ENCODE measurements at places on chromosomes 5 and 9.

DNA sequence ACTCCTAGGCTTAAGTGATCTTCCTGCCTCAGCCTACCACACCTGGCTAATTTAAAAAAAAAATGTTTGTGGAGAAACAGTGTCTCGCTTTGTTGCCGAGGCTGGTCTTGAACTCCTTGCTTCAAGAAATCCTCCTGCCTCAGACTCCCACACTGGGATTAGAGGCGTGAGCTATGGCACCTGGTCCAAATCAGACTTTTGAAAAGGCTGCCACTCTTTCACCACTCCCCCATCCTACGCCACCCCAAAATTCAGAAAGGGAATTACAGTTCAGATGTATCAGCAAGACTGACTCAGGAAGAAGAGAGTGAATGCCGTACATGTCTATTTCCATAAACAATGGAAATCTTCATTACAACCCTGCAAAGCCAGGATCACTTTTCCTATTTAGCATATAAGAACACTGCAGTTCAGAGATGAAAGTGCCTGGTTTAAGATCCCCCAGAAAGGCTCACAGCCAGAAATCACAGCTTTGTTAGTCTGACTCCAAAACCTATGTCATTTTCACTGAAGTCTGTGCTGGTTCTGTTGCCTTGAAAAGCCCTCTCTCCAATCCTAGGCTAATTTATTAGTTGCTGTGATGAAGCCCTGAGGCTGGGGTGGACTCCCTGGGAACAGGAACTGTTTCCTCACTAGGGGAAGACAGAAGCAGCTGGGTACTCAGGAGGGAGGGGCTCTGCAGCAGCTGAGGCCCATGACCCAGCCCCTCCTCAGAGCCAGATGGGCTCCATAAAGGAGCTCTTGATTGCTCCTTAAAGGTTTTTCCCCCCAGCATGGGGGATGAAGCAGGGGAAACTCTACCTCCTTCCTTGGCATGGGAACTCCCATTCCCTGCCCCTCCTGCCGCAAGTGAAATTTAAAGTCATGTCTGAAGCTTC is 3.1 kb downstream of the FBLL1 start:
- DNase-seq, result no peak

GRCh38 chr5:402615-403359 is 40.2 kb upstream of the EXOC3 start:
- no peak for DNase-seq

DNA sequence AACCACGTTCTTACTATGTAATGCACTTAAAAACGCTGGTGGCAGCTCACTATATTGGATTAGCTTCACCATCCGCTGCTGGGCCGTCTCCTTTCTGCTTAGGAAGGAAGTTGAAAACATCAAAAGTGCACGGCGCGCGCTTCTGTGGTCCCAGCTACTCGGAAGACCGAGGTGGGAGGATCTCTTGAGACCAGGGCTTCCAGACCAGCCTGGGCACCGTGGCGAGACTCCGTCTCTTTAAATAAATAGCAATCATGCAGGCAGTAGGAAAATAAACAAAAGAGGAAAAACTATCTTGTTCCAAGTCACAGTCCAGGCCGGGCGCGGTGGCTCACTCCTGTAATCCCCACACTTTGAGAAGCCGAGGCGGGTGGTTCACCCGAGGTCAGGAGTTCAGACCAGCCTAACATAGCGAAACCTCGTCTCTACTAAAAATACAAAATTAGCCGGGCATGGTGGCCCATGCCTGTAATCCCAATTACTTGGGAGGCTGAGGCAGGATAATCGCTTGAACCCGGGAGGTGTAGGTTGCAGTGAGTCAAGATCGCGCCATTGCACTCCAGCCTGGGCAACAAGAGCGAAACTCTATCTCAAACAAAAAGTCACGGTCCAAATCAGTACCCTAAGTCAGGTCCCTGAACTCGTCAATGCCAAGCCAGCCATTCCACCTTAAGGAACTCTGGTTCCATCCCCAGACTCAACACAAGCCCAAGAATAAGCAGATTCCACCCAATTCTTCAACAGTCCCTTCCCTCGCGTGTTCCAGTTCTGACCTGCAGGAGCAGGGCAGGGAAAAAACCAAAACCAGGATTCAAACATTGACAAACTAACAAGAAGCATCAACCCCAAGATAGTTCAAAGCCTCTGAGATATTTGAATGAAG is 1.0 kb upstream of the GOLGA1 start:
- peak; percentile 22 for DNase-seq

GRCh38 chr9:82148901-82149461 is 160.4 kb downstream of the SPATA31D1 start:
- DNase-seq, result no peak

DNA sequence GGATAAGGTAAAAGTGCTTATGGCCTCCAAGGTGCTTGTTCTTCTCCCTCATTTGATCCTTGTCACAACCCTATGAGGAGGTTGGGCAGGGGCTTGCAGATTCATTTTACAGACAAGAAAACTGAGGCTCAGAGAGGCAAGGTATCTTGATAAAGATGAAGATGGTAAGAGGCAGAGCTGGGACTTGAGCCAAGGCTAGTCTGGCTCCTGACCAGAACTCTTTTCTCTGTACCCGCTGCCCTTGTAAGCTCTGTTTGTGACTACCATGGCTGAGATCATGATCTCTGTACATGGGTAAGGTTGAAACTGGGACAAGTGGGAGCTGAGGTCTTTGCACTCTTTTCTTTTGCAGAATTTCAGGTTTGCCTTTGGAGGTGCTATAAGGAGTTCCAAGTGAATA is 33.6 kb downstream of the SEC61B start:
- DNase-seq, result no peak

DNA sequence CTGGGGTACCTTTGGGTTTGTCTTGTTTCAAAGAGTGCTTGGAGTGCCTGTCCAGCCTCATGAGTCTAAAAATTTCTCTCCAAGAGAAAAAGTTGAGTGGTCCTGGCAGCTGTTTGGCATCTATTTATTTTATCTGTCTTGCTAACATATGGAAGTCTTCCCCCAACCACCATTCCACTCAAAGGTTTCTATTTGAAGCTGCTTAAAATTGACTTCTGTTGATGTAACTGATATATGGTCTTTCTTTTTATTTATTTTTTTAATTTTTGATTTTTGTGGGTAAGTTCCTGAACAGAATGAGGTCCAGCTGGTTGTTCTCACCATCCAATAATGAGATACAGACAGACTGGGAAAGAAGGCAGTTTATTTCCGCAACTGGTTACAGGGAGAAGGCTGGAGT is 178.7 kb upstream of the SGCD start:
- no peak for DNase-seq

DNA sequence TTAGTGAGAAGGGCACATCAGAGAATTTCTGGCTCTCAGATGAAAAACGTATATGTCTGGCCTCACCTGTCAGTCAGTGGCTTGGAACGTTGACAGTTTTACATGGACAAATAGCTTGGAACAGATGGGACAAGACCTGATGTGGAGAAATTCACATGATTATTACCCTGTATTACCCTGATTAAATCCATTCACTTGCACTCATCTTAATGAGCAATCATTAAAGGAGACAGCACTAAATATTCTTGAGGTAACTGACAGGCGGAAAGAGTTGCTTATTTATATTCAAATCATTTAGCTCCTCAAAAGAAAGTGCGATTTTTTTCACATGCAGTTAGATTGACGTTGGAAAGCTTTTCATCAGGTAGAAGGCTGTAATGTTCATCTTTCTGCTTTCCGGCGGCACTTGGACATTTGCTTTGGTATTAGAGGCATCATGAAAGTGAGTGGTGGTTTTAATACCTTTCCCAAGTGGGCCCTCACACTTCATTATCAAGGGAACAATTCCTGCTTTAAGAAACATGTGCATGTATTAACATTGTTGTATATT is 11.7 kb upstream of the TAS2R1 start:
- no peak for DNase-seq

DNA sequence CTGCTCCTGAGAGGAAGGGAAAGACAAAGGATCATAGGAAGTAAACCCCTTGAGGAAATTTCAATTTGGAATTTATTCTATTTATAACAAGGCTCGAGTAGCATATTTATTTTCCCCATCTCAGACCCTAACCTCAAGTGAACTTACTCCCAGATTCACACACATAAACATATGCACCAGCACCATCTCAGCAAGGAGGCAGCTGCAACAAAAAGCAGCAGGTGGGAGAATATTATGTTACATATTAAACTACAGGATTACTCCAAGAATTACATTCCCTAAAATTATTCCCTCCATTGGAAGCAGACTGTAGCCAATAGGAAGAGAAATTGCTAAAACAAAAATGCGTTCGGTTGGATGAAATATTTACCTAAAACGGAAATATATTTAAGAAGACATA is 108.4 kb upstream of the PRSS3 start:
- no peak for DNase-seq

- no peak for DNase-seq
Observed at GRCh38 chr5:61081741-61082140, 80.5 kb downstream of the SMIM15 start.

GRCh38 chr5:33558489-33558888 is 117.7 kb downstream of the TARS1 start:
- no peak for DNase-seq

Measured in activated CD8-positive, alpha-beta memory T cell treated with anti-CD3 and anti-CD28 coated beads for 1 hour (primary cell).